Effector memory CD4-positive, alpha-beta T cell (primary cell): ENCODE measurements at places on chromosomes 5 and 9.

- DNase-seq, result no peak
Observed at GRCh38 chr5:175715627-175716522, 58.0 kb downstream of the HRH2 start.

- no peak for DNase-seq
Observed at GRCh38 chr5:2685651-2686272, 65.7 kb downstream of the IRX2 start.

DNA sequence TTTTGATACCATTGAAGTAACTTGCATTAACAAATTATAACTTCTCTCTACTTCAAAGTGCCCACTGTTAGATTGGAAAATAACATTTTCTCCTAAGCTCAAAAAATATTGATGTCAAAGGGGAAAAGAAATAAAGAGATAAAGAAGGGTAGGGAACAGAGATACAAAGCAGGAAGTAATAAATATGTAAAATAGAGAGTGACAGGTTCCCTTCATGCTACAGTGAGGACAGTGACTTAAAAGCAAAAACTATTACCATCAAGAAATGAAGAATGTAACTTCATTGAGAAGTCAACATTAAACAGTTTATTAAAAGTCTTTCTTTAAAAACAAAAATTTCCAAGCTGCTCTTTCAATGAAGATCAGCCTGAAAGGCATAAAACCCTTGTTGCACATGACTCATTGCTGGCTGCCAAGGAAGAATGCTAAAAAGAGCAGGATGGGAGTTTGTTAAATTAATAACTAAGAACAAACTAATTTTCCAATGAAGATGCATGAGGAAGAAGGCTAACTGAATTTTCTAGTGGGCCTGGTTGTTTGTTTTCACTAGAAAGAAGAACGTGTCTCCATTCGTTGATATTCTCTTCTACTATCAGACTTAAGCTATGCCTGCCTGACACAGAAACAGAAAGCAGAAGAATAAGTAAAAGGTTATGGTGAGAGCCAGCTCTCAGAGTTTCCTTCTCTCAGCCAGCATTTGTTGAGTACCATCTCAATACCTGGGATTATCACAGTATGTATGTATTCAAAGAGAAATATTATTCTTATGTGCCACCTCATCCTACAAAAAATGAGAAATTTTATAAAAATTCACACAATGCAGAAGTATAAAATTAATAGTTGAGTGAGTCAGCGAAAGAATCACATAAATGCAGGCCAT lies 197.8 kb upstream of the NREP start:
- DNase-seq, result no peak

GRCh38 chr5:24539613-24540012 lies 105.2 kb downstream of the CDH10 start:
- no peak for DNase-seq

DNA sequence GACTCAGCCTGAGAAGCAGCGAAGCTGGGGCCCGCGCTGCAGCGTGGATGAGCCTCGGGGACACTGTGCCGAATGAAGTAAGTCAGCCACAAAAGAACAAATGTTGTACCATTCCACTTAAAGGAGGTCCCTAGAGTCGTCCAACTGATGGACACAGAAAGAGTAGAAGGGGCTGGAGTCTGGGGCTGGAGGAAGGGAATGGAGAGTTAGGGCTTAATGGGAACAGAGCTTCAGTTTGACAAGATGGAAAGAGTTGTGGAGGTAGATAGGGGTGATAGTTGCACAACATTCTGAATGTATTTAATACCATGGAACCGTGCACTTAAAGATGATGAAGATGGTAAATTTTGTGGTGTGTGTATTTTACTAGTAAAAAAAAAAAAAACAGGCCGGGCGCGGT lies 119.9 kb downstream of the EHMT1 start:
- DNase-seq, result no peak

- no peak for DNase-seq
Observed at GRCh38 chr5:155254399-155254798, 240.8 kb downstream of the KIF4B start.

GRCh38 chr5:89395111-89395510 lies 512.1 kb upstream of the MEF2C start:
- no peak for DNase-seq

GRCh38 chr5:38845526-38846378 lies at the start of gene OSMR:
Gene OSMR, plus strand, starts transcription at chr5:38846012. Its CDS starts 23,033 bp downstream, at chr5:38869045.
- DNase-seq, result no peak

GRCh38 chr5:143308731-143309130 lies 94.8 kb downstream of the NR3C1 start:
- no peak for DNase-seq

- DNase-seq, result no peak
Observed at GRCh38 chr5:159657771-159658170, 258.5 kb upstream of the ADRA1B start.

DNA sequence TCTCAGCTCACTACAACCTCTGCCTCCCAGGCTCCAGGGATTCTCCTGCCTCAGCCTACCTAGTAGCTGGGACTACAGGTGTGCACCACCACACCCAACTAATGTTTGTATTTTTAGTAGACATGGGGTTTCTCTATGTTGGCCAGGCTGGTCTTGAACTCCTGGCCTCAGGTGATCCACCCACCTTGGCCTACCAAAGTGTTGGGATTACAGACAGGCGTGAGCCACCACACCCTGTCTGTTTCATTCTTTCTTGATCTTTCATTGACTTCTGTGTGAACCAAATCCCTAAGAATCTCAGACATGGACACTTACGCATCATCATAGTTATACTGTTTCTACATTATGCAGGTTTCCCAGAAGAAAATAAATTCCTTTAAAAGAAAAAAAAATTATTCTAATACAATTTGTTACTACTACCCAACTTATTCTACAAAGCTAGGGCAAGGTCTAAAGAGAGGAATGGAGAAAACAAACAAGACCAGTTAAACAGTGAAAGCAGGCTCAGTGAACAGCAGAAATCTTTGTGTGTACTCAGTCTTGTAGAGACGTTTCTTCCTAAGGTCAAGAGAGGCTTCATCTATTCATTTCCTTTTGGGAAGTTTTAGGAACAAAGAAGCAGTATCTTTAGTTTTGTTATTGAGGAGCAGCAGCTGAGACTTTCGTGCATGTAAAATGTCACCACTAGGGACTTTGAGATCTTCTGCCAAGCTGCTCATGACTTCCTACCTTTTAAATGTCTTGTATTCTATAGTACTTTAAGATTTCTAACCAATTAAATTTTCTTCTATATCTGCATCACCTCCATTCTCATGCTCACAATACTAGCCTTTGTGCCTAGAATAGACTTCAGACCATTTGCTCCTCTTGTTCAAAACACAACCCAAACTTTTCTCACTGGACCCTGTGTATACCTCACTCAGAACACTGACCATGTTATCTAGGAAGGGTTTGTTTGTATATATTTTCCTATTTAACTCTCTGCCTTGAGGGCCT lies 5.6 kb upstream of the HMGCR start:
- DNase-seq, result no peak

DNA sequence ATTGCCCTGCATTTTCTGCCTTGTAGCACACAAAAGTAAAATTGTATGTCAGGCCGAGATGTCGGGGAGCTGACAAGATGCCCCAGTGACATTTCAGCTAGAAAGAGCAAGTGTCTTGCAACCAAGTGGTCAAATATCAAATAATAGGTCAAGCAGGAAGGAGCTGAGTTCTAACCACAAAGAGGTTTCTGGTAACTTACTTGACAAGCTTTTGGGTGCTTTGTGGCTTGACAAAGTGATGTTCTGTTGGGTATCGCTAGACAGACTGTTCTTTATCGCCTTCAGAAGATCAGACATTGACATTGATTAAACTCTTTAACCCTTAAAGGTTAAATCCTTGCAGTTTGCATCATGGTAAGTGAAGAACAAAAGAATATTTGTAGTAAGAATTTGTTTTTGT lies 419.9 kb downstream of the CCDC171 start:
- DNase-seq, result no peak

DNA sequence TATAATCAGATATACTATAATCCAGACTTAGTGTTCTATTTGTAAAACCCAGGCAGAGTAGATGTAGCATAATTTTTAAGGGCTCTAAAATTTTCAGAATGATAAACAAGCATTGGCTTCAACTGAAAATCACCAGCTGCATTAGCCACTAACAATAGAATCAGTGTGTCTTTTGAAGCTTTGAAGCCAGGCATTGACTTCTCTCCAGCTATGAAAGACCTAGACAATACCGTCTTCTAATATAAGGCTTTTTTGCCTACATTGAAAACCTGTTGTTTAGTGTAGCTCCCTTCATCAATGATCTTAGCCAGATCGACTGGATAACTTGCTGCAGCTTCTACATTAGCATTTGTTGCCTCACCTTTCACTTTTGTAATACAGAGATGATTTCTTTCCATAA lies 1877.3 kb upstream of the ACO1 start:
- no peak for DNase-seq

- DNase-seq, result no peak
Observed at GRCh38 chr9:136404801-136405136, 4.8 kb upstream of the SNAPC4 start.

DNA sequence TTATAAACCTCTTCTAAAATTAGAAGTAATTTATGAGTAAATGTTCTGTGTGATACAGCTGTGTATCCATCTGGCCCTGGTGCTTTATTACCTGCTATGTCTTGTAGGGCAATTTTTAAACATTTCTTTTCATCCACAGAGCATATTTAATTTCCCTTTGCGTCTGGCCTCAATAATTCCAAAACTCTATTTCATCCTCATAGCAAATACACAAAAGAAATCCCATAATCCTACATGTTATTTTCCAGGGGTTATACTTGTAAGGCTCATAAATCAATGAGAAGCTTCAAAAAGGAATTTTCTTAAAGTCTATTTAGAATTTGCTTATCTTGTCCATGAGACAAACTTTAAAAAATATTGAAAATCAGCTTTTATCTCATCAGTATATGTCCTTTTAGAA lies 167.0 kb downstream of the TTC39B start:
- no peak for DNase-seq

- DNase-seq, result no peak
Observed at GRCh38 chr5:136127560-136127959, 5.1 kb upstream of the SMAD5 start.

DNA sequence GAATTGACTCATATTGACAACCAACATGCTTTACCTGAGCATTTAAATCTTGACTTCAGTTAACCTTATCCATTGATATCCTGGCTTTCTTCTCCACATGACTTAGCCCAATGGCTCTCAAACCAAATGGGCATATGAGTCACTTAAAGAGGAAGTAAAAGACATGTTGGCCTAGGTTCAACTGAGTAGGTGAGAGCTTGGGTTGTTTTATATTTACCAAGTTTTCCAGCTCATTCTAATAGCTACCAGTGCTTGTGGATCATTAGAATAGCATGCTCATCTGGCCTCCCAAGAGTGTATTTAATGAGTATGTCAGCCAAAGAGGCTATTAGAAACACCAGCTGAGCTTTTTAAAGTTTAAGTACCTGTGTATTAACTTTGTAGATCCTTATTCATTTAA lies 1049.0 kb downstream of the PTPRD start:
- DNase-seq, result no peak

DNA sequence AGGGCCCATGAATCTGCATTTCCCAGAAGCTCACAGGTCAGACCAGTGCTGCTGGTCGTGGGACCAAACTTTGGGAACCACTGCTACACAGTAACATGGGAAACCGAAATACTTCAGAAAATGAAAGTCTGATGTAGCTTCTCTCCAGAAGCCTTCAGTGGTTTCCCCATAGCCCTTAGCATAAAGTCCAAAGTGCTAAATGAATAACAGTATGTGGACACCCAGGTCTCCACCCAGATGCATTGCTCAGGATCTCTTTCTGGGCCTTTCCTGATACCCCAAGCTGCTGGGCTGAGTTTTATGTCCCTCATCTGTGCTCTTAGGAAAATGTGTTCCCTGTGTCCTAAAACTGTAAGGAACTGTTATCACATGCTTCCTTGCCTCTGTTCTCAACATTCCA lies 100.4 kb downstream of the NFIB start:
- no peak for DNase-seq

DNA sequence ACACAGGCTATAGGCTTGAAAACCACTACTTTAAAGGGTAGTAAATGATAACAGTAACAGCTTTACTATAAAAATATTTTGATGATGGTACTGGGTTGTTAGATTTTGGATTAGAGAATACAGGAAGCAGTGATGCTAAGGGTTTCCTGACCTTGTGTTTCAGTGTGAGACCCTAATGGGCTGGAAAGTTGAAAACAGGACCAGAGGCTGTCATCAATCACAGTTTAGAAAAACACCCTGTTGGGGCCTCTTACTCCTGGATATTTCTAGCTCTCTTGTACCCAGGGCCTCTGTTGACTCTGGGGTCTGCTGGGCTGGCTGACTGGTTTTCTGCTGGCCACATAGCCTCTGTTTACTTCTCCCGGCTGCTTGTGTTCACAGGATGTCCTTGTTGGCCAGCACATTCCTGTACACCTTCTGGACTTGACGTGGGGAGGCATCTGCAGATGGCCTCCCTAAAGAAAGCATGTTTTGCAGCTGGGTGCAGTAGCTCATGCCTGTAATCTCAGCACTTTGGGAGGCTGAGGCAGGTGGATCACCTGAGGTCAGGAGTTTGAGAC lies 21.5 kb downstream of the ACER2 start:
- no peak for DNase-seq

- no peak for DNase-seq
Observed at GRCh38 chr9:73615557-73615956, 463.9 kb downstream of the ANXA1 start.

- no peak for DNase-seq
Observed at GRCh38 chr9:113219186-113219936, 1.7 kb downstream of the FKBP15 start.

GRCh38 chr9:1882711-1883403 lies 132.3 kb upstream of the SMARCA2 start:
- no peak for DNase-seq
